ENCODE measurements at places on chromosomes 7 and 10. TPM values are rescaled to one million over a fixed set of nuclear protein-coding genes. Genes with fewer than 3 reads are reported as not detected.

The HOXA9 gene
- 0.68 TPM for total RNA-seq

The TBXAS1 gene
- total RNA-seq, result 10.4 TPM

The CALML3 gene
- not detected for total RNA-seq

The RAB11FIP2 gene
- 15.5 TPM for total RNA-seq

The ARMC10 gene
- total RNA-seq, result 37.1 TPM

The TUBB8 gene
- not detected for total RNA-seq
